ENCODE measurements at places on chromosomes 1 and 21.

DNA sequence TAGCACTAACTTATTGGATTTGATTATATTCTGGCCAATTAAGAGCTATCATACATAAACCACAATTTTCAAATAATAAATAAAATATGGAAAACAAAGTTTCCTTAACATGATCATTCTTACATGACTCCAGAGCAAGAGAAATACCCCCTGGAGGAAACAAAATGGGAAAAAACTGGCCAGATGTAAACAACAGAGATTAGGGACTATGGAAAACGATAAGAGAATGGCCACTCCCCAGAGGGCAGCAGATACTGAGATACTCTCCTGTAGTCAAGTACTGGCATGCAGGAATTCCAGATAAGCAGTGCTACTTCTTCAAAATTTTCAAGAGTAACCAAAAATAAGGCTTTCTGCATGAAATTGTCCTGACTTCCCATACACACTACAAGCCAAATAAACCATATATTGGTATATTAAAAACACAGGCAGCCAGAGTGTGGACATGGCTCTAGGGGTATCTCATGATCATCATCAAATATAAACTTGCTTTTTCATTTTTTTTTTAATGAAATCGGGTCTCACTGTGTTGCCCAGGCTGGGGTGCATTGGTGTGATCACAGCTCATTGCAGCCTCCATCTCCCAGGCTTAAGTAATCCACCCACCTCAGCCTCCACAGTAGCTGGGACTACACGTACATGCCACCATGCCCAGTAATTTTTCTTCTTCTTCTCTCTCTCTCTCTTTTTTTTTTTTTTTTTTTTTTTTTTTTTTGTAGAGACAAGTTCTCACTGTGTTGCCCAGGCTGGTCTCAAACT is 118.5 kb downstream of the EIF4G3 start:
- no peak for DNase-seq

GRCh38 chr21:41388259-41388658 is 26.4 kb downstream of the MX2 start:
- no peak for DNase-seq

GRCh38 chr21:39094847-39095579 is 88.2 kb downstream of the PSMG1 start:
- DNase-seq, result peak; percentile 37

- DNase-seq, result no peak
These were observed 14.5 kb downstream of the SAMD11 start for GRCh38 chr1:938088-938683.

DNA sequence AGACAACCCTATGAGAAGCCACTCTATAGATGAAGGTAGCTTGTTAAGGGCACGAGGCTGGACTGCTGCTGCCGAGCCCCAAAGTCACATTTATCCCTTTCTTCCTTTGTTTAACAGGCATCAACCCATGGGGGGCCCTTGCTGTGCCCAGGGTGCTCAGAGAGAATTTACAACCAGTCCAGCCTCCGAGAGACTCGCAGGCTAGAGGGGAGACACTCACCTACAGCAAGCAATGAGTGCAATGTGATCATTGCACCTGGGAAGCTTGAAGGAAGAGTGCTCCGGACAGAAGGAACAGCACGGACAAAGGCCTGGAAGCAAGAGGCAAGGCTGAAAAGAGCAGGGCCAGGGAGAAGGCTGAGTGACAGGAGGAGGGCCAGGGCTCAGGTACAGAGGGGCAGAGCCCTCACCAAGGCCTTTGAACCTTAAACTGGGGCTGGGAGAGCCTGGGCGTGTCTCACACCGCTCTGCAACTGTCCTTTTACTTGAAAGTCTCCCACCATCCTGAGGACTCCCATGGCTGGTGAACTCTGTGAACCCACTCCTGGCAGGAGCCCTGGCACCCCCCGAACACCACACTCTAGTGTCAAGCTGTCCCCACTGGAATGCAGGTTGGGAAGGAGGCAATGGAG is 27.3 kb downstream of the DMRTB1 start:
- no peak for DNase-seq

DNA sequence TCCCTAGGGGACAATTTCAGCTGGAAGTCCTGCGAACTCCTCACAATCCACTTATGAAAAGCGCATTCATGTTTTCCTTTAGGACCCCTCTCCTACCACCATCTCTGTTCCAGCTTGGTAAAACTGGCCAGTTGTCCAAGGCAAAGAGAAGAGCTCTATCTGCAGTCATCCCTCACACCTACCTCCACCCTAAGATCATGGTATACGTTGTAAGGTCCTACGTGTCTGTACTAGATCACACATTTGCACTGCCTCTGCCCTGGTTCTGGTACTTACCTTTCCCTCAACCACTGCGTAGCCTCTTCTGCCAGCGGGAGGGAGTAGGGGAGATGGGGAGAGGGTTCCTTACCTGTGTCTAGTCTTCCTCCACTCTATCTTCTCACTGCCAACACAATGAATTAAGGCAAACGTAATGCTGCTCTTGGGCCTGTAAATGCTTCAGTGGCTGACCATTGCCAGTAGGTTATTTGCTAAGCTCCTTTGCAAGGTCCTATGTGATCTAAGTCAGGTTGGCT is 739 bp upstream of the NUP133 start:
- no peak for DNase-seq

DNA sequence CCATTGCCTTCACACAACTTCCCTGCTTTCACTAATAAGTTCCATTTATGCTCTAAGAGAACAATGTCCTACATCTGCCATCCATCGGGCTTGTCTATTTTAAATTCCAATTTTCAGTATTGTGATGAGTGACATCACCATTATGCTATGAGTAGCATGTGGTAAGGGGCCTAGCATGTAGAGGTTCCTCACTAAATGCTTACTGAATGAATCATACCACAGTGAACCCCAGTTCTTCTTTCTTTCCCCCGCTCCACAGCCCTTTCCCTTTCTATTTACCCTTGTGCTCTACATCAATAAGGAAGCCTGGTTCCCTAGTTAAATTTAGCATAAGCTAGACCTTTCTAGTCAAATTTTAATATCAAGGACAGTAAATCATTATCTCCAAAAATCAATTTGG is 195.0 kb upstream of the RGS18 start:
- DNase-seq, result no peak

DNA sequence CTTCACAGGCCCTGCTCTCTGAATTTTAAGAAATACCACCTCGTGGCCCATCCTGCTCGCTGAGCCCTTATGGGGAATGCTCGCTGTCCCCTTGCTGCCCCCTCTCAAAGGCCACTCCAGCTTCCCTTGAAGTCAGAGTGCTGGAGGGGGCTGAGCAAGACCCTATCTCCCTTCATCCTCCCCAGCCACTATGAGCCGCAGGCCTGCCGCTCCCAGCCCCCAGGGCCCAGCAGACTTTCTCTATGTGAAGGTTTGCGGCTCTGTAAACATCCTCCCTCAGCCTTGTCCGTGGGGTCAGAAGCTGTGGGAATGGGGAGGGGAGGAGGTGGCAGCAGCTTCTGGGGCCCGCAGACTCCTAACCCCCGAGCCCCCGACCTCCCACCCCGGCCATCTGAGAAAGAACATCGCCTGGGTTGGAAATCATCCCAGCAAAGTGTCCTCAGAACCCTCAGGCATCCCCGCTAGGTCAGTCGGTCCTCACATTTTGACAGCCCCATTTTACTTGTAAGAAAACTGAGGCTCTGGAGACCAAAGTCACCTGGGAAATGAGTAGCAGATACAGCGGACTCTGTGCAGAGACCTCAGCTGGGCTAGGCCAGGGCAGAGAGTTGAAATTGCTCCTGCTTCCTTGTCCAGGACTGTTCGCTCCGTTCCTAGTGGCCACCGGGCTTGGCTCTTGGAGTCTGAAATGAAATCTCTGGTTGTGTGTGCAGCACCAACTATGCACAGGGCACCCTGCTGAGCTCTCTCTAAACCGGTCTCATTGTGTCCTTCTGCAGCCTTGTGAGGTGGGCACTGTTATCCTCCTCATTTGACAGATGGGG is 4.4 kb downstream of the KCNQ4 start:
- no peak for DNase-seq

- DNase-seq, result peak; percentile 88
These were observed 47.4 kb upstream of the USP25 start for GRCh38 chr21:15682186-15682895.

DNA sequence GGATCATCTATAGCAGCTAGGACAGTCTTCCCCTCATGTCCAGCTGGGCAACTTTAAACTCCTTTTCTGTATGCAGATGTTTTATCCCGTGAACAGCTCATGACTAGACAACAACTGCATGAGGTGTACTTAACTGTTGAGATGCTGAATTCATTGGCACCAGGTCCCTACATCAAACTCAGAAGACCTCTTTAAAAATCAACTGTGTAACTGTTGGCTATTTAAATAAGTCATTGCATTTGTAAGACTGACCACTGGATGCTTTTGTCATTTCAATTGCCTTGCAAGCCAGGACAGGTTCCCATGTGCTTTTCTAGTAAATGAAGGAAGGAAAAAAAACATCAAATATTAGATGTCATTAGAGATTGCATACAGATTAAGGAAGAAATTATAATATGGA is 28.3 kb upstream of the GORAB start:
- DNase-seq, result no peak

- DNase-seq, result no peak
These were observed 153.1 kb upstream of the JUN start for GRCh38 chr1:58936973-58937372.

DNA sequence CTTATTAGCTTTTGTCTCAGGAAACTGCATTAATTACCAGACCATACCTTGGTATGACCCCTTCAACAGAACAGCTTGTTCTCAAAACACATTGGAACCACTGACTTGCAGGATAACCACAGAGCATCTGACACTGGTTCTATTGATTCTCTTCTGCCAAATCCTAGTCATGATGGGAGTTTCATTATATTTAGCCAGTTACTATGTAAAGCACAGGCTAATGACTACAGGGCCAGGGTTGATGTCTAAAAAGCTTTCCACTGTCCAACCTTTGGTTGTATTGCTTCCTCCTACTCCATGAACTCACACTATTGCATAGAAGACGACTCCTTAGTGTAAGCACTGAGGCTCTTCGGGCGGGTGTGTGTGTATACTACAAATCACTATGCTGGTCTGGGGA is 3.8 kb downstream of the STMN1 start:
- no peak for DNase-seq

DNA sequence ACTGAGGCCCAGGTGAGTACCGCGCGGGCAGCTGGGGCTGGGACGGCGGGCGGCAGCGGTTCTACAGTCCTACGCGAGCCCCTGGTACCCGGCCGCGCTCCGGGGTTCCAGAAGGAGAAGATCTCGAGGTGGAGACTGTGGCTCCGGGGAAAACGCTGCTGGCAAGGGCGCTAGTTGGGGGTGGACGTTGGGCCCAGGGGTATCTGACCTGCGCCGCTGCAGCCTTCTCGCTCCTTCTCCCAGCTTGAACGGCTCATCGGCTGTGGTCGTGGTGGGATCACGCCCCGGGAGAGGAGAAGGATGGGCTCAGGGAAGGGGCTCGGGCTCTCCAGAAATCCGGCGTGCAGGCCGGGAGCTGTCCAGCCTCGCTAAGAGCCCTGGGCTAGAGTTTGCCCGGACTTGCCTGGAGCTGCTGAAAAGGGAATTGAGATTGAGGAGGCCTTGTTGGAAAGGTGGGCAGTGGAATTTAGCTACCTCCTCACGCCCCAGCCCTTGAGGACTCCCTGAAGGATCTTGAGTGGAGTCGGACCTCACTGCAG is 1.1 kb upstream of the POU3F1 start:
- peak; percentile 26 for DNase-seq

GRCh38 chr1:2428490-2428889 is 16.1 kb upstream of the PEX10 start:
- no peak for DNase-seq

GRCh38 chr1:169474302-169474995 is 11.3 kb downstream of the SLC19A2 start:
- no peak for DNase-seq

DNA sequence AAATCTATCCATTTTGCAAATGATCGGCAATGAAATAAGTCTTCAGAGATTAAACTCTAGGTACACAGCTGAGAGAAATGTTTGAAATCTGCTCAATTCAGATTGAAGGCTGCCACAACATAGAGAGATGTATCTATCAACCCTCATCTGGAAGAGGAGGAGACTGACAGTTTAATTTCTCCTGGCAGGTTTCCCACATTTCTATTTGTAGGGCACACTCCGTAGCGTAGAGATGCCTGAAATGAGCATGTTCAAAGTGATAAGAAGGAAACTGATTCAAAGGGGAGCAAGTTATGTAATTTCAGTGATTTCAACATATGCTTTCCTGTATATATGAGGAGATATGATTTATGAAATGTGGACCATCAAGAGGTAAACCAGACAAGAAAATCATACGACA is 44.1 kb downstream of the NIBAN1 start:
- no peak for DNase-seq

DNA sequence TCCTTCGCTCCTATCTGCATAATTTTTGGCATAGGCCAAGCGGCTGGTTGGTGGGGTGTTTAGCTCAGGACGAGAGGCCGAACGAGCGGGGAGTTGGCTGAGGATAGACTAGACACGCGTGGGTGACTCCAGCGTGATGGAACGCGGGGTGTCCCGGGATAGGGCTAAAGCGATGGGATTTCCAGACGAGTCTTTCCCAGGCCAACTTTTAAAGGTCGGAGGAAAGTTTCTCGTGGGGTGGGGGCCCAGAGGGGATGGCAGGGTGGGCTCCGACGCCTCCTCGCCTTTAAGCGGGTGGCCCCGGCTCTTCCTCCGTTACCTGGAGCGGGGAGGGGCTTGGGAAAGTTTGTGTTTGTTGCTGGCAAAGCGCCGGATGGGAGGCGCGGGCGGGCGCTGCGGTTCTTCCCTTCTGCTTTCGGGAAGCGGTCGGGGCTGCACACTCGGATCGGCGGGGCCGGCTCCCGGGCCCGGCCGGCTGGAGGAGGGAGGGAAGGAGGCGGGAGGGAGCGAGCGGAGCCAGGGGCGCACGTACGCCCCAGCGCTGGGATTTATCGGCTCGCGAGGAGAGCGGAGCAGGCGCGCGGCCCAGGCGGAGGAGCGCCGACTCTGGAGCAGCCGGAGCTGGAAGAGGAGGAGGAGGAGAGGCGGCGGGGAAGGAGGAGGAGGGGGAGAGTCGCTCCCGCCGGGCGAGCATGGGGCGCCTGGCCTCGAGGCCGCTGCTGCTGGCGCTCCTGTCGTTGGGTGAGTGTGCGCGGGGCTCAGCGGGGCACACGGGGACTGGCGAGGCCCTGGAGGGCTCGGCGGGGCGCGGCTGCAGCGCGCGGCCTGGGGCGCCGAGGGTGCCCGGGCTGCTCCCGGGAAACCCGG is at the start of gene PTGFRN:
TSS of gene PTGFRN (plus strand) at position 405 of the 867 bp plus-strand sequence. CDS start at position 693, 288 bp downstream.
- peak; percentile 37 for DNase-seq

DNA sequence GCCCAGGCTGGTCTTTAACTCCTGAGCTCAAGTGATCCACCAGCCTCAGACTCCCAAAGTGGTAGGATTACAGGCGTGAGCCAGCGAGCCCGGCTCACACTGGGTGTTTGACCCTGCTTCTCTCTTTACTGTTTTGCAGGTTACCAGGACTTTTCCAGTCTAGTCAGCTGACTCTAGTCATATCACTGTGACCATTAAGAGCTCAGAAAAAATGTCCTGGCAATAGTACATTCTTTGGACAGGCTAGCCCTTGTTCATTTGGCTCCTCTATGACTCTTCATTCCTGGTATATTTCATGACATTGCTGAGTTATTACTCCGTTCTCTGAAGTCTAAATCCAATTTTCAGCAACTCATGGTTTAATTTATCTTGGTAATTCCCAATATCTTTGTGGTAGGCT is 8.0 kb upstream of the CA6 start:
- no peak for DNase-seq

GRCh38 chr1:168972887-168973286 is 133.6 kb upstream of the ATP1B1 start:
- DNase-seq, result no peak

All from fibroblast of mammary gland (primary cell).